NCI-H187 (cell line): ENCODE measurements at places on chromosomes 1 and 21.
A peak's percentile ranks its signal among the peaks of the same experiment; 100 is the strongest.

GRCh38 chr1:32240140-32240951, 6.7 kb upstream of the FAM167B start:
- DNase-seq, result peak; percentile 91

DNA sequence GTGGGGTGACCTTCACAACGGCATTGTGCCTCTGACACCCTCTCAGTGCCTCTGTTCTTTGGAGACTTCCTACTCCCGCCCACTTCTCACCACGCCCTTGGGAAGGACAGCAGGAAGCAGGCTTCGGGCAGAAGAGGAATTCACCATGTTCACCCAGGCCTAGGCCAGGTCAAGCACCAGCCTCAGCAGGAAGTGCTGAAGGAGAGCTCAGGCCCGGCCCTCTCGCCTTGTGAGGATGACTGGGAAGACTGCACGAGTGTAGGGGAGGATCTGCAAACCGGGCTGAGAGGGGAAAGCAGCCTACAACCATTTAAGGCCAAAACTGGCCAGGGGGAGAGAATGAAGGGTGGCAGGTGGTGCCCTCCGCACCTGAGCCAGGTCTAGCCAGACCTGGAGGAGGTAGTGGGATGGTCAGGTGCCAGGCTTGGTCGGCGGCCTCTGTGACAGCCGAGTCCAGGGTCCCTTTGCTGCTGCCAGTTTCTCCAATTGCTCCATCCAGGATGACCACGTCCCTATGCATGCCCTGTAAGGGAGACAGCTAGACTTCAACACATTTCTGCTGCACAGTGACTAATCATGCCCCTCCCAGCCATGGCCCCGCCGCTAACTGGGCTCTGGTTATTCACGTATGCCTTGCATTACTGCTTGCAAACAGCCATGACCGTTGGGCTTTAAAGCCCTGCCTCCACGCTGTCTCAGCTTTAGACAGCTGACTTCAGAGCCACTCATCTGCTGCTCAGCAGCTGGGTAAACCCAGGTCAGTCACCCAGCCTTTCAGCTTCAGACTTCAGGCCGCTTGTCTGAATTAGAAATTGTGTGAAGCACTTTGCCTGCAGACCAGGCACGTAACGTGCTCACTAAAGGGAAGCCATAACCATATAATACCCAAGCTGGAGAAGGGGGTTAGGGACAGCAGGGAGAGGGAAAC, 8.9 kb downstream of the MRTO4 start:
- DNase-seq, result peak; percentile 82

DNA sequence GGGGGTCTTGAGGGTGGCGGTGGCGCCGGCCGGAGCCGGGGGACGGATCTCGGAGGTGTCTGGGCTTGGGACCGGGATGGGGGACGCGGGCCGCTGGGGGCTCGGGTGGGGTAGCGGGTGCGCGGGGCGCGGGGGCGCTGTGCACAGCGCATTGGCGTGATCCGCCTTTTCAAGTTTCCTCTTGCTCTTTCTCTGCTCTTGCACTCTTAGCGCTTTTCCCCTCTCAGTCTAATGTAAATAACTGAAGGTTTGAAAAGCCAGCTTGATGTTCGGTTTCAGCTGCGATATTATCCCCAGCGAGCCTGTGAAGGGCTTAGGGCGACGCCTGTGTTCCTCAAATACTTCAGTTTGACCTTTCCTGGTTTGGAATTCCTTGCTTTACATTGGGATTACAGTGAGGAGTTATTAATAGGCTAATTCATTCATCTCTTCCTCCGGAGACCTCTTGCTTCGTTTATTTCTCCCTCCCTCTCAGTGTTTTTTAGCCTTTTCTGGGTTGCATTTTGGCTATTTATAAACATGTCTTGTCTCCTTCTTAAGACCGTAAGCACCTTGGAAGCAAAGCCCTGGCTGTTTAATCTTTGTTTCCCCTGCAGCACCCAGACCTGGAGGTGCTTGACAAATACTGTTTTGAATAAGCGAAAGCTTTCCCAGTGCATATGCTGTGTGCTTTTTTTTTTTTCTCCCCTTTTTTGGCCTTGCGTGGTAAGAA, 693 bp downstream of the RAB4A start:
- DNase-seq, result no peak

DNA sequence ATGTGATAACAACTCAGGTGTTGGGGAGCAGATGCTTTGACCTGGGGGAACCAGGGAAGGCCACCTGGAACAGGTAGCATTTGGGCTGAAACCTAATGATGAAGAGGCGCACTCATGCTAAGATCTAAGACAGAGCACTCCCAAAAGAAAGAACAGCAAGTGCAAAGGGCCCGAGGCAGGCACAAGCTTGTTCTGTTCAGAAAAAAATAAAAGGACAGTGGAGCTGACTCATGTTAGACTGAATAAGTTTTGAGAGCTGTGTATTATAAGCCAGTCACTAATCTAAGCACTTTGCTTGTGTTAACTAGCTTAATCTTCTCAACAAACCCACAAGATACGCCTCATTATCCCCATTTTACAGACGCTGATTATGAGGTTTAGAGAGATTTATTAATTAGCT, 90.1 kb downstream of the MATN1 start:
- no peak for DNase-seq

DNA sequence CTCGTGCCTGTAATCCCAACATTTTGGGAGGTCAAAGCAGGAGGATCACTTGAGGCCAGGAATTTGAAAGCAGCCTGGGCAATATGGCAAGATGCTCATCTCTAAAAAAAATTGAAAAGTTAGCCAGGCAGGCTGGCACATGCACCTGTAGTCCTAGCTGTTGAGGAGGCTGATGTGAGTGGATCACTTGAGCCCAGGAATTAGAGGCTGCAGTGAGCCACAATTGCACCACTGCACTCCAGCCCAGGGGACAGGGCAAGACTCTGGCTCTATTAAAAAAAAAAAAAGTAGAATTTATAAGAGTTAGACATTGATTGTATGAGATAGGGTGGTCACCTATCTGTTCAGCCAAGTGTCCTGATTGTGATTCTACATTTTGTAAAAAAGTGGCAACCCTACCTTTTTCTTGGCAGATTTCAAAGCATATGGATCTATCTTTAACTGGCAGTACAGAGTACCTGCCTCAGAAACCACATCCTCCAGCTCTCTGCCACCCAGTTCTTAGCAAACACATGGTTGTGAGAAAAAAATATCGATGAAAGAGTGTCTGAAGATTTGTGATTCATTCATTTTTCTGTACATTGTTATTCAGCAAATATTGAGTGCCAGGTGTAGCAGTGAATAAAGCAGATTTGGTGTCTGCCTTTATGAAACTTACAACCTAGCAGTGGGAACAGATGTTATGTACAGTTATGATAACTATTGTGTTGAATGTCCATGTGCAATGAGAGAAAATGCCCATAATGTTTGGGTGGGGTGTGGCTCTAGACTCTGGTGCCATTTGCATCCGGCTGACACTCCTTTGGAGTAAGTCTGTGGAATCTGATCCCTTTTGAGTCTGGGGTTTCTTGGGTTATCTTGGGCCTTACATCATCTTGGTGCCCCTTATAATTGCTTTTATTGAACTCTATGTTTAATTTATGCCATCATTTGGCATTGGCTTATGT, 82.5 kb downstream of the ST3GAL3 start:
- DNase-seq, result no peak

DNA sequence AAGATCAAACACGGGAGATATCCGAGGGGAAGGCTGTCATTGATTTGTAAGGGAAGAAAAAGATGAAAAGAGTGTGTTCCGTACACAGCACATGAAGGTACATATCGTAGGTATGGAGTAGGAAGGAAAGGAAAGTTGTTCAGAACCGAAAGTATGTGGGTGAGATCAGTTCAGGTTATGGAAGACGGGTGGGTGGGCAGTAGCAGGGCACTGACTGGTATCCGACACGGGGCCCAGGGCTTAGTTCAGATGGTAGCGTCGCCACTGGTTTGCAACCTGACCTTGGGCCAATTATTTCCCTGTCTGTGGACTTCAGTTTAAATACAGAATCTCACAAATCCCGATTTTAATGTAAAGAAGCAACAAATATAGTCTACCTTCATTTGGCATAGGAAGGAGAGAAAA, 27.8 kb upstream of the A3GALT2 start:
- DNase-seq, result no peak

- DNase-seq, result no peak
These were observed 36.7 kb downstream of the CAPN2 start for GRCh38 chr1:223748773-223749733.

DNA sequence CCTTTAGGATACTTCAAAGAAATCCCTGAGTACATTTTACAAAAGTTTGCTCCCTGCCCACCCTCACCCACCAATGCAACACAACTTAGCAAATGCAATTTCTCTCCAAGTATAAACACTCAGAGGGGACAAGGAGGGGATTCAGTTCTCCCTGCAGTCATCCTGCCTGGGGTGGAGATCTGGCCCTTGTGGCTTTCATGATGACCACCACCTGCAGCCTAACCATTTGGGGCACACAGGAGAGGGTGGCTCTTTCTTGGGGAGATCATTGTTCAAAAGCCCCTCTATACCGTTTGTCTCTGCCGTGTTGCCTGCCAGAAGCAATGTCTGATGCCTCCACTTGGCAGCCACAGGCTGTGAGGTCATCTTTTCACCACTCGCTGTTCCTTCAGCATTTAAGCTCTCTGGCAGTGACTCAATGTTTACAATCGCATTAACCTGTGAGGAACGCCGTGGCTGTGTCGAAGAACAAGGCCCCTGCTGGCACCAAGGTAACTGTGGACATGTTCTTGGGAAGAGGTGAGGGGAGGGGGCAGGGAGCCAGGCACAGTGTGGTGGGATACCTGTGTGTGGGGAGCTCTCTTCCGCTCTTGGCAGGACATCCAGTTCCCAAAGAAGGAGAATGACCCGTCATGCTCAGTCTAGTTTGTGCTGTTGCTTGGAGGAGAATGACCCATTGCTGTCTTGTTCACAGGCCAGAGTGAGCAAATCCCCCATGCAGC, 103.9 kb upstream of the DUSP10 start:
- DNase-seq, result no peak

GRCh38 chr1:215569986-215570824, 3.1 kb downstream of the KCTD3 start:
- no peak for DNase-seq

DNA sequence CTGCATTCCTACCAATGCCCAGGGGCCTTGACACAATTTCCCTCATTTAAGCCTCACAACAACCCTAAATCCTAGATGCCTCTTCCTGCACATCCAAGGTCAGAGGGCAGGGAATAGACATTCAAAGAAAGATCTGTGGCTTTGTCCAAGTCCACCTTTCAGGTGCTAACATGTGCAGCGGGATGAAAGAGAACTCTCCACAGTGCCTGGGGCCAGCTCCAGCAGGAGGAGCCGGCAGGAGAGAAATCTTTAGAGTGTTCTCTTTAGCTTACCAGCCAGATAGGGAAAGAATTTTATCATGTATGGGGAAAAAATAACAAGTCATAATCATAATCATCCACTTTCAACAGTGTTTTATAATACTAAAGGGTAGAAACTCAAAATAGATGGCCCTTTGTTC, 319.7 kb downstream of the MATN1 start:
- DNase-seq, result no peak

DNA sequence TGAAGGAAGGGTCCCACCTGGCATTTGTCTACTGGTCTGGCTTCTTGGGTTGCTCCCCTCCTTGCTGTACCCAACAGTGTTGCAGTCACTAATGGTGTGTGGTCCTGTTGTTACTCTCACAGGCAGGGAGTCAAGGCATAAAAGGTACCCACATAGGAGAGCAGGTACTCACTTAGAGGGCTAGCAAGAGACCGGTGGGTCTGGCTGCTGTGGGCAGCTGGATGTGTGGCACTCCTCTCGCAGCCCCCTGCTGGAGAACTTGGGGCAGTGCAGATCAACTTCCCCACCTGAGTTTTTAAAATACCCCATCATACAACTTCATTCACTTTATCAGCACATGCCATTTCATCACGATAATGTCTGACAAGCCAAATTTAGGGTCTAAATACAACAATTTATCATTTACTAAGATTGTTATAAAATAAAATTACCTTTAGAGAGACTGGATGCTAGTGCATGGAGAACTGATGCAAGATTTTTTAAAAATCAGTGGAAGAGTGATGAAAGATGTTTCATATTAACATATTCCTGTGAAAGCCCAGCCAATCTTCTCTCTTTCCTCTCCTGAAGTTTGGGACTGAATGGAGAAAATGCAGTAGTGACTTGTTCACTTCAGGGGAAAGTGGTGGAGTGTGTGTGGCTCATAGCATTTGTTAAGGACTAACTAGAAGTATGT, 42.8 kb downstream of the ACP6 start:
- peak; percentile 68 for DNase-seq

DNA sequence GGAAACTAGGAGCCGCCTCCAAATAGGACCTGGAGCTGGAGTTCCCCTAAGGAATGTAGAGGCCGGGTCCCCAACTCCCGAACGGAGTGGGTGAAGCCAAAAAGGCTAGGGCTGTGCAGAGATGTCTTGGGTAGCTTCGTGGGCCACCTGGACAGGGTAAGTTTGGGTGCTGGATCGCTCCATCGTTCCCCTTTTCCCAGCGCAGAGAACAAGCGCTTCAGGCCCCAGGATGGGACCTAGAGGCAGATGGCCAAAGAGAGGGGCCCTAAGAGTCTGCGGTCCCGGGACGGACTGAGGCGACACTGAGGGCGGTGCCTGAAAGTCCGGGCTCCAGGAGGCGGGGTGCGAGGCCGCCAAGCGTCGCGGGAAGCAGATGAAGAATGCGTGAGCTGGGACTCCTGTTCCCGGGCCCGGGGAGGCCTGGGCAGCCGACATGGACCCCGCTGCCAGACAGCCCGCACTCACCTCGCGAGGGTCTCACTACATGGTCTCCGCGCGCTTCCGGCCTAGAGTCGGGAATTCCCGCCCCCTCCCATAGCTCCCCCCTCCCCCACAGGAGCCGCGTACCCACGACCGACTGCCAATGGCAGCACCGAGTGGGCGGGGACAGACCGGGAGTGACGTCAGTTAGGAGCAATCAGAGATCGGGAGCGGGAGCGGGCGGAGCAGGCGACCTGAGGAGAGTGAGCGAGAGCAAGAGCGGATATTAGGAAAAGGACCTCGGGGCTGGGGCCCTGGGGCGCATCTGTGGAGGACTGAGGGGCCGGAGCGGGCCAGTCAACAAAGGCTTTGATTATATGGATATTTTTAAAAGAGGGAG, at the start of gene SLC39A1:
Gene SLC39A1 (minus strand): TSS at position 508 of the 820 bp plus-strand sequence. CDS start 822 bp downstream, outside the sequence.
- DNase-seq, result peak; percentile 99

DNA sequence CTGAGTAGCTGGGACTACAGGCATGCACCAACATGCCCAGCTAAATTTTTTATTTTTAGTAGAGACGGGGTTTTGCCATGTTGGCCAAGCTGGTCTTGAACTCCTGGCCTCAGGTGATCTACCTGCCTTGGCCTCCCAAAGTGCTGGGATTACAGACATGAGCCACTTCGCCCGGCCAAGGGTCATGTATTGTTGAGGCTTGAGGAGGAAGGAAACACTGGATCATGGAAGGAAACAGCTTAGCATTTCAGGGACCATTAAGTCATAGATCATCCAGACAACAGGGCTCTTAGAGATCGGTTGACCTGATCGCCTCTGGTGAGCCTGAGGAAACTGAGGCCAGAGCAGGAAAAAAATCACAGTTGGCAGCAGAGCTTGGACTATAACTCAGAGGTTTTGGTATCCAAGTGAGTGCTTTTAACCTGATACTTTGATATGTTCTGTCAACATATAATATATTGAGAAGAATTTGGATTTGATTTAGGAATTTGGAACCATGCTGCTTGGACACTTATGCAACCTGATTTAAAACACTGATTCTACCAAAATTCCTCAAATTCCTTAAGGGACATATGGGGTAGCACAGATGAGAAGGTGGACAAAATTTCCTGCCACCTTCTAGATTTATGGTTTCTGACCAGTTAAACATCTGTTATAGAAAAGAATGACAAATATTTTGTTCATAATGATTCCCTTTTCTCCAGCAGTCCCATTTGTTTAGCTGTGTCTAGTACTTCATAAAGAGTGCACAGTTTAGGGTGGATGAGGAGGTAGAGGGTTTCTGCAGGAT, 13.1 kb upstream of the BMP8A start:
- no peak for DNase-seq
